NCI-H1092 treated with DMSO at 0.1 percent for 48 hours (cell line): ENCODE measurements at places on chromosomes 6 and 20.

- no peak for DNase-seq
Measured at GRCh38 chr6:143397227-143398222, 53.0 kb downstream of the ADAT2 start.

DNA sequence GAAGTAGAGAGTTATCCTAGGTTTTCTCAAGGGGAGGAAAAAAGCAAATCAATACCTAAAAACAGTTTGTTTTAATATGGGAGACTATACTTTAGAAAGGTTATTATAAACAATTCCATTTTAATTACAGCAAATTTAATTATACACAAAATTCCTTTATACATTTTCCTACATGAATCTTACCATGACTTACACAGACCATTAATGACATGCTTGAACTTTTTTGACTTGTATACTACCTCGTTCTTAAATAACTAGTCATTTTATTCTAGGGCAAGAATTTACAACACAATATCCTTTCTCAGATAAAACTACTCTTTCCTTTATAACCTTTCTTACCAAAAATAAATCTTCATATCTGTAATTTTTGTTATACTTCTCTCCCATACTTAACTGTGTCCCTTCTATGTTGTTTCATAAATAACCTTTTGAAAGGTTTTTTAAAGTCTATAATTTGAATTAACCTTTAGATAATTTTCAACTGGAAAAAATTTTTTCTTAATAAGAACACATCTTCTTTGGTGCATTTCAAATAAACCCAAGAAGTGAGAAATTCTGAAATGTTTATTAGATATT, 729.4 kb downstream of the TENT5A start:
- DNase-seq, result no peak

DNA sequence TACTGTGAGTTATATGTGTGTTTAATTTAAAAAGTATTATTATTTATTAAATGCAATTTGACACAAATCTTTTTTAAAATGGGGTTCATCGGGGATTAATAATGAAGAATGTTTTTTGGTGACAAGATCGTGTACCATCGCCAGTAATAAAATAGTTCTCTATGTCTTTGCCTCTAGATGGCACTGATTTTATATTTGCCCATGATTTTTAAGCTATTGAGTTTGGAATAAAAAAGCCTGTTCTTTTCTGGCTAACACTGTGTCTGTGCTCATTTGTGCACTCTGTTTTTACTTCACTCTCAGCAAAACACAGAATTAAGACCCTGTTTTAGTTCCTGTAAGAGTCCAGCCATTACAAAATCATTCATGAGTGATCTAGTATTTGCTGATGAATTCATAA, 127.0 kb downstream of the FARS2 start:
- no peak for DNase-seq

DNA sequence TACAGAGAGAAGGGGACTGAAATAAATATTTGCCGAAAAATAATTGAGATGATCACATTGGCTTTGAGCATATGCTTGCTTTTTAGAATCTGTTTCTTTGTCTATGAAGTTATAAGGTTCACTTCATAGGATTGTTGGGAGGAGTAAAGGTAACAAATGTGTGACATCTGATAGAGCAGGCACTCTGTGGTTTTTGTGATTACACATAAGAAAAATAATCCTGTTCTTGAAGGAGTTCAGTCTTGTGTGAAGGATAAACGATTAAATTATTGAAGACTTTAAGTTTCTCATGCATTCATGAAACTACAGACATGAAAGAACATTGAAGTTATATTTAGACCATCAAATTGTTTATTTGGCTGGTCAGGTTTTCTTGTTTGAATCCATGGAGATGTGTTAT, 45.0 kb downstream of the QKI start:
- DNase-seq, result no peak

DNA sequence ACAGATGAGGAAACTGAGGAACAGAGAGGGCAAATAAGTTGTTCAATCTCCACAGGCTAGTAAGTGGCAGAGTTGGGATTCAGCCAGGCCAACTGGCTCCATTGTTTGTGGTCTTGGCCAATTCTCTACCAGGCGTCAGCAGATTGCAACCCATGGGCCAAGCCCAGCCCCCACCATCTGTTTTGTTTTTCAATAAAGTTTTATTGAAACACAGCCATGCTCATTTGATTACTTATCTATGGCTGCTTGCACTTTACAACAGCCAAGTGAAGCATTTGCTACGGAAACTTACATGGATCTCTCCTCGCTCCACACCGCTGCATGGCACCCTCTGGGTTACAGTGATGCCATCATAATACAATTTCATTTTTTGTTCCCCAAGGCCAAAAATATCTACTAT, 90.8 kb downstream of the ZNF217 start:
- no peak for DNase-seq

GRCh38 chr6:169263374-169263773, 9.7 kb upstream of the THBS2 start:
- DNase-seq, result no peak

DNA sequence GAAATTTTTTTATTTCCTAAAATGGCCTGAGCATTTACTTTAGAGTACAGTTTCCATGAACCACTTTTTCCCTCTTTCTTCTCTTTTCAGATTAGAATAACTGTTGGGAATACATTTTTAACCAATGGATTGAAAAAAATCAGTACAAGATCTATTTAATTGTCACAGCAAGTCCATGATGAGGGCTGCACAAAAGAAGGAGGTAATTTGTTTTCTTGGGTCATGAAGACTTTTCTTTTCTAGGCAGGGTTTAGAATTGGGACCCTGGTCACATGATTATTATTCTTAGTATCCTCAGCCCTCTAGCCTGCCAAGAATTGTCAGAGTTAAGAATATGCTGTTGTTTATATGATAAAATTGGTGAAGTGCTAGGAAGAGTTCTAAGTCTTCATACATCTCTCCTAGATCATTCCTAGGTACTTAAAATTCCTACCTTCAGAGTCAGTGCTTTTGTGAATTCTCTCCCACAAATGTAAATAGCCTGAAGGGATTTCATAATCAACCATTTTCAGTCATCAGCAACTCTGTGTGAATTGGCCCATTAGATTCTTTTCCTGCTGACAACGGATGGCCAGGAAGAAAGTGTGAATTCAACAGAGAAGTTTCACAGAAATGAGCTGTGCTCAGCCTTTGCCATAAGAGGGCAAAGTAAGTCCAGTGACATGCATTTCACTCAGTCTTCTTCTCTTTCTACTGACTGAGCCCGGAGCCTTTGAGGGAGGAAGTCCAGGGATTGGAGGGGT, 32.4 kb upstream of the TPBG start:
- DNase-seq, result no peak

GRCh38 chr6:147768969-147769368, 260.5 kb downstream of the SAMD5 start:
- no peak for DNase-seq

DNA sequence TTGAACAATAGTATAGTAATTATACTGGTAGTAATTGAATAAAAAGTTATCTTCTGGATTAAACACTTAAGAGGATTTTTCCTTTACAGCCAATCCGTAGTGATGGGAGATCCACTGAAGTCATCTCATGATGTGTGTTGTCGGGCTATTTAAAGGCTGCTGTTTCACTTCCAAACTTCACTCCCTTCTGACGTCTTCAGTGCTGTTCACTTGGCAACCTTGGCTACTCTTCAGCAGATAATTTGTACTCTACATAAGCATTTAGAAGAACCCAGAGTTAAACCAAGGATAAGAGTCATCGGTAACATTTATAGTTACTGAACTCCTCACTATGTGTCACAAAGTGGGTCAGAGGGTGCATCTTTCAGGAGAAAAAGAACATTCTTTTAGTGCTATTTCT, 179.1 kb upstream of the EYA4 start:
- no peak for DNase-seq

DNA sequence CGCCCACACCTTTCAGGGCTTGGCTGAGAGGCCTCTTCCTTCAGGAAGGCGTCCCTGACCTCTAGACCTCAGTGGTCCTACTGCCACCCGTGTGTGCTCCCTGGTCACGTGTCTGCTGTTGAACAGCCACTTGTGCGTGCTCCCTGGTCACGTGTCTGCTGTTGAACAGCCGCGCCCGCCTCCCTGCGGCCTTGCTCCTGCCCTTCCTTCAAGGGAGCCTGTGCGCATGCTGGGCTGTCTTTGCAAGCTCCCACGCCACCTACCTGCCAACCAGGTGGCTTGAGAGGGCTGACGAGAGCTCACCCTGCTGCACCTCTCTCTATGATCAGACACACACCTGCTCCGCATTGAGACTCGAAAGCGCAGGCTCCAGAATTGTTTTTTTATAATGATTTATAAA, 179.3 kb downstream of the BMP7 start:
- DNase-seq, result no peak

DNA sequence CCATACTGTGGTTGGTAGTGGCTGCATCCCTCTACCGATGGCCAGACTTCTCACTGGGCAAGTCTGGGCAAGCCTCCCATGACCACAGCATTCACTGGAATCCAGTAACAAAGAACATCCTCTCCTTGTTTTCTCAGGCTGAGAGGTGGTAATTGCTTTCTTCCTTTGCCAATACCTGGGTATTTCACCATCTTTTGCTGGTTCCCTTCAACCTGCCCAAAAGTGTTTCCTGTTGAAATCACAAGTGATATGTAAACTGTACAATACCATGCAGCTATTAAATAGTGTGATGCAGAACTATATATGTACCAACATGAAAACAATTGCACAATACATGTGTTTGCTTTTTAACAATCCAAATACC, at the start of gene PTCHD4:
TSS of gene PTCHD4 (minus strand) at position 55 of the 364 bp plus-strand sequence. CDS start 42,240 bp downstream, outside the sequence.
- DNase-seq, result no peak

DNA sequence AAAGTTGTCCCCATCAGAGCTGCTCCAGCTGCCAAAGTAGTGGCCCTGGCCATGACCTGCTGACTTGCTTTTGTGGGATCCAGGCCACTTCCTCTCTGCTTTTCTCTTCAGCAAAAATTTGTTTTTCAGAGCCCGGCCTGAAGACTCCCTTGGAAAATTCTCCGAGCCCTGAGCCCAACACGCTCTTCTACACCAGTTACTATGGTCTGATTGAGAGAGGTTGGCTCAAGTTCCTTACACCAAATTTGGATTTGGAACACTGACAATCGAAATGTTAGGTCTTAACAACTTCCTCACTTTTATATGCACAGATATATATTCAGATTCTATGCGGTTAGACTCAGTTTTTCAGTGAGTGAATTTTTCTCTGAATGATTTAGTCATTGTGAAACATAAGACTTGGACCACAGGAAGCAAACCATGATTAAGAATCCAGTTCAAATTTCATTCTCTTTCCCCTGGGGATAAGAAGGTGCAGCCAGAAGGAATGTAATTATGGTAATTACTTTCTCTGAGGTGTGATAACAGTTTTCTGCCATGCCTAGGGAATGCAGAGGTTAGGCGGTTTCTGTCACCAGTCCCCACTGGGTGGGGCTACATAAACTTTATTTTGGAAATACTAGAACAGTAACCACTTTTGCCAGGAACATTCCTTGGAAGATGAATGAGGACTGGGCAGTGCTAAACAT, 365.2 kb downstream of the SYNE1 start:
- DNase-seq, result no peak

DNA sequence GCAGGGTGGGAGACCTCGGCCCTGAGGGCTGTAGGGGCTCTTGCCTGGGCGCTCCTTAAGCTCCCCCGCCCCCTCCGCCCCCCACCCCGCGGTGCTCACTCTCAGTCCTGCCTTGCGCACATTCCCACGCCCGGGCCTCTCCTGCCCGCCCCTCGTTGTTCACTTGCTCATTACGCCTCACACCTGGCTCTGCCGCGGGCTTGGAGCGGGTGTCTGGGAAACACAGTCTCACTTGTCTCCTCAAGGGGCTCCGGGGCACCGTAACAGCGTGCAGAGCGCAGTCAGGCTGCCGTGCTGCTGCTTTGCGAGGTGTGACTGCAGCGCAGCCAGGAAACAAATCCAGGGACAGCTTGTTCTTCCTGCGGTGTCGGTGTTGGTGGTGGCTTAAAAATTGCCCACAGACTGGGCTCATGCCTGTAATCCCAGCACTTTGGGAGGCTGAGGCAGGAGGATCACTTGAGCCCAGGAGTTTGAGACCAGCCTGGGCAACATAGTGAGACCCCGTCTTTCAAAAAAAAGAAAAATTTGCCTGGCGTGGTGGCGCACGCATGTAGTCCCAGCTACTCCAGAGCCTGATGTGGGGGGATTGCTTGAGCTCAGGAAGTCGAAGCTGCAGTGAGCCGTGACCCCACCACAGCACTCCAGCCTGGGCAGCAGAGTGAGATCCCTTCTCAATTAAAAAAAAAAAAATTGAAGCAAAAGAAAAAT, 4.6 kb downstream of the NPBWR2 start:
- DNase-seq, result peak; percentile 21

GRCh38 chr6:16651871-16652270, 109.4 kb downstream of the ATXN1 start:
- DNase-seq, result no peak

- no peak for DNase-seq
Measured at GRCh38 chr6:152309648-152310047, 327.5 kb downstream of the SYNE1 start.

DNA sequence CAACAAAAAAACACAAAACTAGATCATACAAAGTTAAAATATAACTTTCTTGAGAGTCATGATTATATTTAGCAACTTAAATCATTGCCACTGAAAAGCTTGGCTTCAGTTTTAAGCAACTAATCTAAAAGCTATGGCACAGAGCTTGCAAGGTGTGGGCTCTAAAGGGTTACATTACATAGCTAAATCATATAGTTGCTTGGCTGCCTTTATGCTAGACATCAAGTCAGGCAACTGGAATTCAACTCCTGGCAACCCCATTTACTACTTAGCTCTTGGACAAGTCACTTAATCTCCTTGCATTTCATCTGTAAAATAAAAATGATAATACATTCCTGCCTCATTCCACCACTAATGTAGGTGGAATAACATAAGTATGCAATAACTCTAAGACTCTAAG, 40.9 kb upstream of the GCM1 start:
- no peak for DNase-seq

DNA sequence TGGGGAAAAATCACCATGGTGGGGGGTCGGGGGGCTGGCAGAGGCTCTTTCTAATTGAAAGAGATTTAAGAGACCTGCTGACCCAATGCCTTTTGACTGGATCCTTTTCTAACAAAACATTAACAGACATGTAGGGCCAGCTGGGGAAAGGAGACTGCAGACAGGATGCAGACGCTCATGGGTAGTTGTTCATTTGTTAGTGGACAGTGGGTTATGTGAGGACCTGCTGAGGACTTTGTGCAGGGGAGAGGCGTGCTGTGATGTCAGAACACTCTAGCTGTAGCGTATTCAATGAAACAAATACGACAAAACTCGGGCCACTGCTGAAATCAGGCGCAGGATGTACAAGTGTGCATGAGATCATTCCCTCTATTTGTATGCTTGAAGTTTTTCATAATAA, 1.2 kb downstream of the IP6K3 start:
- DNase-seq, result no peak

DNA sequence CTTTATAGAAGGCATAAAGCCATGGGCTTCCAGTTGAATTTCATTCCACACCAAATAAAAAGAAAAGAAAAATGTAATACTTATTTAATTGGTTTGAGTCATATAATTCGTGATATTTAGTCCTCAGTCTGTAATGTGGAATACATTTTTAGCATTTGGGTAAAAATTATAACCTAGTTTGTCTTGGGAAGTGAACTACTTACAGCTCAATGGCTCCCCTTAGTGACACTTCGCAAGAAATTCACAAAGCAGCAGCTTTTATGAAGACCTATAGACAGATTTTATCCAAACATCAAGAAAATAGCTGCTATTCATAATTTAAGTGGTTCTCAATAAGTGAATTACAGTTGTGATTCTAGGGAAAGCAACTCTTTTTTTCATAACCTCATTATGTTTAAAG, 72.1 kb downstream of the RSPO3 start:
- no peak for DNase-seq
